ENCODE measurements at places on chromosomes 13 and 19.

DNA sequence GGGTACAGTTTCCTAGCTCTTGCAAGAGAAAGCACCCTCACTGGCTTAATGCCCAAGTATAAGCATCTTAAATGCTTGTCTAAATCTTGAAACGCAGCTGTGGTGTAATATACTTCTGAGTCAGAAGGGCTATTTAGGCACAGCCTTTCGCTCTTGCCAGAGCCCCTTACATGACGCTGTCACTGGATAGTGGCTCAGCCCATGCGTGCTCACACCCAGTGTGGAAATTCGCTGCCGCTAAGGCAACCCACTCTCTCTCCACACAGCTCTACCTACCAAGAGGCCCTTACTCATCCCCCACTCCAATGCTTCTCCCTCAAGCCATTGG, 24.0 kb downstream of the UQCRFS1 start:
- DNase-seq: no peak

DNA sequence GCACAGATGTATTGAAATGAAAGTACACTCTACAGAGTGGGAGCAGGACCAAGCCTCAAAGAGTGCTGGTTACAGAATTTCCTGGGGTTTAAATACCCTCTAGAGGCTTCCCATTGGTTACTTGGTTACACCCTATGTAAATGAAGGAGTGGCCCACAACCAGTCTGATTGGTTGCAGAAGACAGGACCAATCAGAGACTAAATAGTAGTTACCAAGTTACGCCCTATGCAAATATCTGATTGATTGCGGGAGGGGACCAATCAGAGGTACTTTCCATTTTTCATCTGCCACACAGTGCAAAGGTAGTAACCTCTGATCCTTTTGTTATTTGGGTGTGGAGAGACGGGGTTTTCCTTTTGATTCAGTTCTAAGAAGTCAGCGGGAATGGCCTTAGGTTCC, 5.5 kb upstream of the ZFP82 start:
- DNase-seq: no peak

GRCh38 chr13:22940090-22940710, 240.6 kb upstream of the SGCG start:
- no peak for DNase-seq

DNA sequence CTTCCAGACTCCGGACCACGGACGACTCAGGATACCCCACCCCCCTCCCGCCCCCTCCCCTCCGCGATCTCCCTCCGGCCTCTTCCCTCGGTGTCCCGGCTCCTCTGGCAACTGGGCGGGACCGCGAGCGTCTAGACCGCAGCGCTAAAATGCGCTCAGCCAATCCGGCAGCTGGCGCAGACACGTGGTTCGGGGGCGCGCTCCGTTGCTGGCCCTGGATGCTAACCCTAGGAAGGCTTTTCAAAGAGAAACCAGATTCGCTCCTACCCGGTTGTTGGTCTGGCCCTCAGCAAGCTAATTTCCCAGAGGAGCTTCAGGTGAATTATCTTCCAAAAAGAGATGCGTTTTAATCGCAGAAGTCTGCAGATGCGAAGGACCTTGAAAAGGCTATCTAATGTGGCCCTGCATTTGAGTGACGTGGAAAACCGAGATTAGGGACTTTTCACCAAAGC, at the start of gene DZIP1:
Gene DZIP1, minus strand, starts transcription at position 106 of the 452 bp plus-strand sequence. CDS start 2,677 bp downstream, outside the sequence.
- peak; percentile 82 for DNase-seq

GRCh38 chr13:64850017-64850416, 2380.1 kb downstream of the PCDH9 start:
- no peak for DNase-seq

GRCh38 chr13:75294110-75294509, 187.9 kb downstream of the TBC1D4 start:
- peak; percentile 28 for DNase-seq

DNA sequence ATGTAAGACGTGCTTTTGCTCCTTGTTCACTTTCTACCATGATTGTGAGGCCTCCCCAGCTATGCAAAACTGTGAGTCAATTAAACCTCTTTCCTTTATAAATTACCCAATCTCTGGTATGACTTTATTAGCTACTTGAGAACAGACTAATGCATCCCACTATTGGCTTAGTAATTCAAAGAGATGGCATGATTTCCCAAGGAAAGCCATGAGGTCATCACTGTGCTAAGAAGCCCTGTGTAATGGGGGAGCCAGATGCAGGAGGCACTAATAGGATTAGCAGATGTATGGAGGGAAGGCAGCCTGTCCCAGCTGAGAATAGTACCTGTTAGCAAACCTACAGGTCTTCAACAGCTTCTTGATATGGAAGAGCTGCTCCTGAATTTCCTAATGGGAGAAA, 38.1 kb downstream of the RUBCNL start:
- no peak for DNase-seq

GRCh38 chr13:40626561-40626960, 39.9 kb downstream of the FOXO1 start:
- DNase-seq: no peak

Data from kidney tubule cell (primary cell).